Stimulated activated CD4-positive, alpha-beta T cell treated with anti-CD3 and anti-CD28 coated beads, Interleukin-15, amount 100 ng/mL, for 24 hours (primary cell): ENCODE measurements at places on chromosomes 6 and 20.
A peak's percentile ranks its signal among the peaks of the same experiment; 100 is the strongest.

- DNase-seq, result no peak
Measured at GRCh38 chr6:65761890-65762289, 54.9 kb upstream of the EYS start.

- DNase-seq, result no peak
Measured at GRCh38 chr6:117389227-117390057, 36.3 kb downstream of the ROS1 start.

GRCh38 chr6:41648070-41648585 lies 9.9 kb downstream of the MDFI start:
- DNase-seq, result no peak

- peak; percentile 30 for DNase-seq
Measured at GRCh38 chr20:21101453-21101931, 4.7 kb downstream of the LINC00237 start.

GRCh38 chr20:10271494-10272219 lies 53.0 kb downstream of the SNAP25 start:
- no peak for DNase-seq

GRCh38 chr20:57890202-57890800 lies 180.5 kb upstream of the PMEPA1 start:
- no peak for DNase-seq

- DNase-seq, result peak; percentile 84
Measured at GRCh38 chr6:14144678-14145113, 27.1 kb downstream of the CD83 start.

DNA sequence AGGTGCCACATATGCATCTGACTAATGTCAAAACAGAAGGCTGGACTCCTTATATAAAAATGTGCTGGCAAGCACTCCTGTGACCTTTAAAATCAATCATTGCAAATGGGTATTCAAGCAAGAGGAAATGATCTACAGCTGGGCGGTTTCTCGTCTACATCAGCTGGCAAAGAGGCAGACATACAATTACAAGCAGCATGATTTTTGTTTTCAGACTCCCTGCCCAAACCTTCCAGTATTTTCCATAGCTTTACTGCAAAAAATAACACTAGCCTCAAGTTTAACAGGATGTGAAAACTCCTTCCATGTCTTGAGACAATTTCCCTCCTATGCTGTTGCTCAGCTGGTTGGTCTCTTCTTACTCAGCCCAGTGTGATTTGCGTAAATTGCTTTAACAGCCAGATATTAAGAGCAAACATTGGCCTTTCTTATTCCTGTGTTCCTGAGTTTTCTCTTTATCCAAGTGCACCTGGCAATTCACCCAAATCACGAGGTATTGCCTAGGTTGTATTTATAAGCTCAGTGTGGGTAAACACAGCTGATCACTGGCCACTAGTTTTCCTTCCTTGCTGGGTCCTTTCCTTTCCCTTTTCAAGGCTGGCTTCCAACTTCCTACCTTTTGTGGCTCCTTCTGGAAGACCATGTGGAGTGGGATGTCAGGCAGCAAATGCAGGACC lies 130.4 kb downstream of the MOXD1 start:
- DNase-seq, result no peak

- DNase-seq, result no peak
Measured at GRCh38 chr6:88577461-88577860, 386.0 kb downstream of the RNGTT start.

- no peak for DNase-seq
Measured at GRCh38 chr6:2866171-2866846, 24.6 kb upstream of the SERPINB1 start.

DNA sequence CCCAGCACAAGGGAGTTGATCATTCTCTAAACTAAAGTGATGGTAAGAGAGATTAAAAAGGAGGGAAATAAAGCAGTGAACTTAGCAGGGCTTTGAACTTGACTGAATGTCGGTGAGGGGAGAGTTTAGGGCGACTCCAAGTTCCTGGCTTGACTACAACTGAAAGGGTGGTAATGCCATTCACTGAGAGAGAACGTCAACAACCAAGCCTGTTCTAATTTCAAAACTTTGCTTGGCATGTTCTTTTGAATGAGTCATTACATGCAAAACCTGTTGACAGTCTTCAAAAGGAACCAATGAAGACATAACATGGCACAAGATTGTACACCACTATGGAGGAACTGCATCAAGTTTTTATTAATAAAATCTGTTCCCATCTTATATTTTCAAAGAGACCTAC lies 10.3 kb upstream of the MYB start:
- DNase-seq, result peak; percentile 31

- no peak for DNase-seq
Measured at GRCh38 chr6:108667993-108668392, 107.3 kb downstream of the FOXO3 start.

DNA sequence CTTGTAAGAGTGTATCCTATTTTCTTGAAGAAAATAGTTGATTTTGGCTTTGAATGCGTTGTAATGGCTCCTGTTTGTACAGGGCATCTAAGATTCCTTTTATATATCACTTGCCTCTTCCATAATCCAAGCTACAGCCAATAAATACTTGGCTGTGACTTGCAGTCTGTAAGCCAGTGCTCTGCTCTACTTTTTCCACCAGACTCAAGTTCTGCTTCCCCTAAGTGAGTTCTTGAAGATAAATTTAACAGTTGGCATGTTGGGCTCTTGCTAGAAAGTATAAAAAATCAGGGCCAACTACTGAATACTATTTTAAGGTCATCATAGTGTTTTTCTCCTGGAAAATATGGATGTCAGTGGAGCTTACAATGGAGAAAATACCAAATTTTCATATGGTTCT lies 36.5 kb upstream of the SCGN start:
- no peak for DNase-seq

- DNase-seq, result no peak
Measured at GRCh38 chr6:31794294-31794865, 1.2 kb downstream of the VARS1 start.

DNA sequence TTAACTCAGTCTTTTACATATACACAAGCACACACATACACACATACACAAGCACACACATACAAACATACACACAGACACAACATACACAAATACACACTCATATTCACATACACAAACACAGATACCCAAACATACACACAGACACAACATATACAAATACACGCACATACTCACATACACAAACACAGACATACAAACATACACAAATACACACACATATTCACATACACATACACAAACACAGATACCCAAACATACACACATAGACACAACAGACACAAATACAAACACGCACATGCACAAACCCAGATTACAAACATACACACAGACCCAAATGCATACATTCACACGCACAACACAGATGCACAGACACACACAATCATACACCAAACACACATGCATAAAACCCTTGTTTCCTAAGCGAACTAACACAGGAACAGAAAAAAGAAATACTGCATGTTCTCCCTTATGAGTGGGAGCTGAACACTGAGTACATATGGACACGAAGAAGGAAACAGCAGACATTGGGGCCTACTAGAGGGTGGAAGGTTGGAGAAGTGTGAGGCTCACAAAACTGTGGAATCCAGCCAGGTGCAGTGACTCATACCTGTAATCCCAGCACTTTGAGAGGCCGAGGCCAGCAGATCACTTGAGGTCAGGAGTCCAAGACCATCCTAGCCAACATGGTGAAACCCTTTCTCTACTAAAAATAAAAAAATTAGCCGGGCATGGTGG lies 34.2 kb downstream of the PIM1 start:
- no peak for DNase-seq

DNA sequence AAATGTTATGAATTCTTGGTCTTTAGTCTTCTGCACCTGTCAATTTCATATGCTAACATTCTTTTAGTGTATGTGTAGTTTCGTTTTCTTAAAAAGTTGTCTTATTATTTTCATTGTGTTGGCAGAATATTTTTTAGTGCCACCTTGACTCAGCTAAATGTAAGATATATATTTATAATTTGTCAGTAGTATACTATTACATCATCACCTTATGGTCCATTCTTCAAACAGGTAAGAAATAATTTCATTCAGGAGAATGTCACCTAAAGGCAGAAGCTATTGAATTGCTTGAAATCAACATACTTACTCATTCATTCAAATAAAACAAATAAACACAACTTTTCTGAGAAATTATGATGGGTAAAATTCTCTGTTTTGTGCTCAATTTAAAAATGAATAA lies 3.5 kb upstream of the STXBP5 start:
- DNase-seq, result no peak

GRCh38 chr6:25476126-25476525 lies 175.9 kb upstream of the SCGN start:
- no peak for DNase-seq

DNA sequence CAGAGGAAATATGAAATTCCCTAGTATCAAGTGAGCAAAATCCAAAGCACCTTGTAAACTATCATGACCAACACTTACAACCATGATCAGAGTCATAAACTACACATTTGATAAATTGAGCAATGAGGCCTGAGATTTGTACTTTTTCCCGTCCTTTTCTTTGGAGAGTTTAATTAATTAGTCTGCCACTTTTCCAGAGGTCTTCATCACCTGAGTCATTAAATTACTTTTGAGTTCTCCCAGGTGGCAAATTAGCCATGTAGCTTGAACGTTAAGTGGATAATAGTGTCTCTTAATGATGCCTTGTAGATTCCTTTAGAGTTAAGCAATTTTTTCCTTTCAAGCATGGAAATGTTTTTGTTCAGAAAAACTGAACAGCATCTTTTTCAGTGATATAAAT lies 75.6 kb downstream of the RNF217 start:
- DNase-seq, result no peak

DNA sequence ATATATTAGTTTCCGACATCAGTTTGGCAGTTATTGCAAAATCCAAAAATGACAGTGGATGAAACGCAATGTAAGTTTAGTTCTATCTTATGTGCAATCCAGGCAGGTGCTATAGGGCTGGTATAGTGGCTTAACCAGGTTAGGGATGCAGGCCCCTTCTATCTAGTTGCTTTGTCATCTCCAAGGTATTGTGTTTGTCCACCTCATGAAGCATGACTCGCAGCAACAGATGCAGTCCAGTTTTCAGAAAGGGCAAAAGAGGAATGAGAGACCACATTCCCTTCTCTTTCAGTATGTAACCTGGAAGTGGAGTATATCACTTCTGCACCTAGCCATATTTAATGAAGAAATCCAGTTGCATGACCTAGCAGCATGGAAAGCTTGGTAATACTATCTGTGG lies 59.7 kb downstream of the PKIB start:
- no peak for DNase-seq

- DNase-seq, result no peak
Measured at GRCh38 chr6:65760285-65760684, 53.3 kb upstream of the EYS start.

GRCh38 chr20:34771680-34772081 lies 53.8 kb downstream of the NCOA6 start:
- no peak for DNase-seq

- DNase-seq, result no peak
Measured at GRCh38 chr6:51613558-51613957, 473.9 kb downstream of the PKHD1 start.

DNA sequence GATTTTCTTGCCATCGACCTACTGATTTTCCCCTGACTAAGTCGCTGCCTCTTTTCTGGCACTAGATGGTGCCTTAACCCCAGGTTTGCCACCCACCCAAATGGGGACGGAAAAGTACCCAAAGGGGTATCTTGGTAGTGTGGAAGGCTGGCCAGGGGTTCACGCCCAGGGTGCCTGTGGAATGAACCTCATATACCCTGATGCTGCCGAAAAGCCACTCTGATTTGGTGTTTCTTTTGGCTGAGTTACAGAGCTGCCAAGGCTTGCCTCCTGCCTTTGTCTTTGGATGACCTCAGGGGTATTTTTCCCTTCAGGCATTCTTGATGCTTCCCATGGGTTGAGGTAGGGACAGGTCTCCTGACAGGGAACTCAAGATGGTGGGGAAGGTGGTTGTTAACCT lies 78.1 kb downstream of the MAP3K7 start:
- no peak for DNase-seq

GRCh38 chr6:5677219-5678000 lies 329.3 kb downstream of the NRN1 start:
- DNase-seq, result no peak

GRCh38 chr20:59221049-59221706 lies 57.6 kb downstream of the ZNF831 start:
- no peak for DNase-seq

DNA sequence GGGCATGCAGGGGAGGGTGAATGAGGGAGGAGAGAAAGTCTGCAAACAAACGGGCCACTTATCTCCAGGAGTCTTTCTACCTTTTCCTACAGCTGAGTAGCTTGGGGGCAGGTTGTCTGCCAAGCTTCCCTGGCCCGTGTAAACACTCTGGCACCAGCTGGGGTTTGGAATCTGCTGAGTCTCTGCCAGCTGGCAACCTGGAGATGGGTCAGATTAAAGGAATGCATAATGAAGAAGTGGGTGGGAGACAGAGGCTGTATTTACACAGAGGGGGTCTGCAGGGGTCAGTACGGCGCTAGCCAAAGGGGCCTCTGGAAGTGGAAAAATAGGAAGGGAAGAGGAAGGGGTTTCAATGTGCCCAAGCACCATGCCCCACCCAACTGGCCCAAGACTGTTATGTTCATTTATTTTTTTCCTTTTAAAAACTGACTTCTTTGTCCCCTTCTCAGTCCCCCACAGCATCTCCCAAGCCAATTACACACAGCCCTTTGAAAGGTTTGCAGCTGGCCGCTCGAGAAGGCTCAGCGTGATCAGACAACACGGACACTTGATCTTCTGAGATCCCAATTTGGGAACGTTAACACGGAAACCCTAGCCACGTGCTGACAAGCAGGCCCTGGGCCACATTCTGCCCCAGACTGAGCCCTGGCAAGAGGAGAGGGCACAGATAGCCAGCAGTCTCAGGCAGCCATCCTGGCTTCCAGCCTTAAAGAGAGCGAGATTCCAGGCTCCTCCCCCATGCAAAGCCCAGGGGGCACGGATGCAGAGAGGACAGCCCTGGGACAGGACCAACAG lies 25.2 kb downstream of the TRAM2 start:
- no peak for DNase-seq

GRCh38 chr6:359261-360035 lies 32.1 kb upstream of the IRF4 start:
- DNase-seq, result no peak

DNA sequence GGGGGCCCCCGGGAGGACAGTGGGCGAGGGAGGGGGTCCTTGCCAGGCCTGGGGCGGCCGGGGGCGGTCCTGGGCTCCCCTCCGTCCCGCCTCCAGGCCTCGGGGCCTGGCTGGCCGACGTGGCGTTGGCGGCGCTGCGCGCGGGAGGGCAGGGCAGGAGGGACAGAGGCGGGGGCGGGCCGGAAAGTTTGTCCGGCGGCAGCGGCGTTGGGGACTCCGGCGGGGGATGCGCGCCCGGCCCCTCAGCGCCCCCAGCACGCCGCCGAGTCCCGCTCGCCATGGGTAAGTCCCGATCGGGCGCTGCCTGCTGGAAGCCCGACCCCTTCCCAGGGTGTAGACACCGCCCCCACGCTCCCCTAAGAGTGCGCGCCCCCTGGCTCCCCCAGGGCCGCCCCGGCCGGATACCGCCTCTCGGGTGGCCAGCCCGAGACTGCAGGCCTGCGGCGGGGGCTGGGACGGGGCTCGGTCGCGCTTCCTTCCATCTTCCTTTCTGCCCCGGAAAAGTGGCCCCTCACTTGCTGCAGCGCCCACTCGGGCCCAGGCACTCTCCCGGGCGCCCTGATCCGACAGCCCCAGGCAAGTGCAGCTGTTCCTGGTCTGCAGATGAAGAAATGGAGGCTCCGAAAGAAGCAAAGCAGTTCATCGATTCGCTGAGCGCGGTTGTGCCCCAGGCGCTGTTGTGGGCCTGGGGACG lies at the start of gene SLC2A10:
Gene SLC2A10, plus strand, starts transcription at position 191 of the 694 bp plus-strand sequence. Its CDS starts 88 bp downstream, at position 279.
- peak; percentile 9 for DNase-seq

- DNase-seq, result peak; percentile 3
Measured at GRCh38 chr20:41279546-41280225, 37.8 kb downstream of the ZHX3 start.

- no peak for DNase-seq
Measured at GRCh38 chr6:37125774-37126492, 44.0 kb upstream of the PIM1 start.
